Immature natural killer cell (primary cell): ENCODE measurements at places on chromosomes 16 and 17. TPM values are rescaled to one million over a fixed set of nuclear protein-coding genes. Genes with fewer than 3 reads are reported as not detected.

The KRTAP9-2 gene
- polyA plus RNA-seq, result not detected

The MT4 gene
- polyA plus RNA-seq, result not detected

The HOXB8 gene
- not detected for polyA plus RNA-seq

The SCGB1C2 gene
- polyA plus RNA-seq, result not detected

The ABCA8 gene
- polyA plus RNA-seq, result not detected

The CTF1 gene
- not detected for polyA plus RNA-seq

The PITPNM3 gene
- 0.02 TPM for polyA plus RNA-seq

The PRSS21 gene
- polyA plus RNA-seq, result 6.8 TPM

The KRTAP9-8 gene
- polyA plus RNA-seq, result not detected

The PTX4 gene
- polyA plus RNA-seq, result not detected

The PABPN1L gene
- not detected for polyA plus RNA-seq

The GNGT2 gene
- polyA plus RNA-seq, result 110 TPM

The ZDHHC7 gene
- 46.6 TPM for polyA plus RNA-seq

The BICDL2 gene
- polyA plus RNA-seq, result not detected

The EVI2A gene
- 57.0 TPM for polyA plus RNA-seq

The PRDM7 gene
- not detected for polyA plus RNA-seq
